ENCODE measurements at places on chromosomes 11 and 22.

GRCh38 chr22:44839061-44839460 is 86.7 kb downstream of the ARHGAP8 start:
- DNase-seq = no peak

DNA sequence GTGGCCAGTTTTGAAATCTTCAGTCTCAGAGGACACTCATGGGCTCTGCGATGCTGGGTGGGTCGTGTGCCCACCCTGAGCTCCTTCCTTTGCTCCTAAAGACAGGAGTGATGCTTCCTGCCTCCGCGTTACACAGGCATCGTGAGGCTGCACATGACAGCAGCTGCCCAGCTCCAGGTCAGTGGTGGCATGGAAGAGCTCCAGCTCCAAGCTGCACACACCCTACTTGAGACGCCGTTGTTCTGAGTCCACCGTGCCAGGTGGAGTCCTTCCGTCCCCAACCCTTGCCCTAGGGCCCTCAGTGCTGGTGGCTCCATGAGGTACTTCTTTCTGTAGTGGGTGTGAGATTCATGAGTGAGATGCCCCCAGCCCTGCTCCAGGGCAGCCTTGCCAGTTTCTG is 794.1 kb downstream of the BRD1 start:
- DNase-seq = no peak

GRCh38 chr11:47552056-47552565 is 821 bp downstream of the CELF1 start:
- no peak for DNase-seq

GRCh38 chr11:98289617-98290263 is 731.0 kb upstream of the CNTN5 start:
- DNase-seq = no peak

DNA sequence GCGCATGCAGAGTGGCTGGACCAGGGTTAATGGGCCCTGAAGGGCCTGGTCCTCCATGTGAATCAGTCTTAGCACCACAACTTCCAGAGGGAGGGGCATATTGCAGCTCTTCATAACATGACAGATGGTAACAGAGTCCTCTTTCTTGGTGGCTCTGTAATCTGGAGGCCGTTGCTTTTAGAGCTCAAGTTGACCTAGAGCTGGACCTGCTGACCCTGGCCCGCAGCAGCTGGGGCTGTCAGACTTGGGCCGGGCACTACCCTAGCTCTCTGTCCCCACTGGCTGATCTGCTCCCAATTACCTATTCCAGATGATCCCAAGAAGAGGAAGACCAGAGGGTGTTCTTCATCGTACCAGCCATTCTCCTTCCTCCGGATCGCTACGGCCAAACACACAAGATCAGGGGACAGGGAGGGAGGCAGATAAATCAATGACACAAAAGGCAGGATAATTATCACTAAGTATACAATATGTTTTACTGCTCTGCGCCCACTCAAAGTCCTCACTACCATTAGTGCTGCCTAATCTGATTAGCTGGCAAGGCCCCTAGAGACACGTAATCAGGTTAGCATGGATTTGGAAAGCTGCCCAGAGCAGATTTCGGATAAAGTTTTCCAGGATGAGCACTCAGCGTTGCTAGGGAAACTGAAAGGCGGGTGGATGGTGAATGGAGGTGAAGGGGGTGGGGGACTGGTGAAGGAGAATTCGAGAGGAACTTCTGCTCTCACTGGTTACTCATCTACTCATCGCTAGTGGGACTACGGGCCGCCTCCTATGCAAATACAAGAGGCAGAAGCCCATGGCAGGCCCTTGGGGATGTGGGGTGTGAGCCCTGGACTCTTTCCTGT is 64.5 kb upstream of the PHOX2A start:
- no peak for DNase-seq

- DNase-seq = peak; percentile 5
Observed at GRCh38 chr11:8959546-8960166, 4.6 kb downstream of the TMEM9B start.

- no peak for DNase-seq
Observed at GRCh38 chr11:109998921-109999320, 94.3 kb upstream of the ZC3H12C start.

DNA sequence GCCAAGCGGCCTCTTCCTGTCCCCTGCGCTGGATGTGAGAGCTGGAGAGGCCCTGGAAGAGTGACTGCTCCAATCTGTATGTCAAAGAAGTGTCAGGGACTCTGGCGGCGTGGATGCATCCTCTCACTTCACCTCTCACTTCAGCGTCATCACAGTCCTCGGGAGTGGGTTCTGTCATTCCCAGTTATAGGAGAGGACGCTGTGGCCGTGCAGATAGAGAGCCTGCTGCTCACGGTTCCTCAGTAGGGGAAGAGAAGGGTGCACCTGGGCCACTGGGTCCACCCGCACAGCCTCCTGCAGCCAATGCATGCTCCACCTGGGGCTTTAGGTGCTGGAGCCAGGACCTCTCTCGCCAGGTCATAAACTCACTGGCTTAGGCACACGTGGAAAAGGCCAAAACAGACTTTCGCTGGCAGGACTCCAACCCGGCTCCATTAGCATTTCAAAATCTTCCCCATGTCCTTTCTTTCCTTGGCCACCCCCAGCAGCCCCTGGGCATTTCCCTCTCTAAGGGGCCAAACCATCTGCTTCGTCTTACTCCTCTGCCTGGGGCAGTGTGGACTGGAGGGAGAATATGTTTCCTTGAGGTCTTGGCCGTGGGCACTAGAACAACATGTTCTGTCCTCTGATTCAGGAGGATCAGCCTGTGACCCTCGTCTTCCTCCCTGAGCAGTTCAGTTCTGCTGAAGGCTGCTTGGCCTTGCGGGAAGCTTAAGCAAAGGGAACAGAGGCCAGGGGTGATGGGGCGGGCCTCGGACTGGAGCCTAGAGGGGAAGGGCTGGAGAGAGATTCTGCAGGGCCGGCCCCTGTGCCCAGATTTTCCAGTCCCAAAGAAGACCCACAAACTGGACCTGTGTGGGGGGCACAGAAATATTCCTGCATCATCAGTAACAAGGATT is 57.8 kb downstream of the ST14 start:
- DNase-seq = no peak

GRCh38 chr11:46389450-46390330 is 1.9 kb downstream of the CHRM4 start:
- DNase-seq = no peak

GRCh38 chr22:39254789-39255298 is 10.1 kb upstream of the PDGFB start:
- DNase-seq = no peak
